ENCODE measurements at places on chromosomes 16 and 17.

GRCh38 chr16:15980329-15980728 is 30.9 kb downstream of the ABCC1 start:
- no peak for DNase-seq

DNA sequence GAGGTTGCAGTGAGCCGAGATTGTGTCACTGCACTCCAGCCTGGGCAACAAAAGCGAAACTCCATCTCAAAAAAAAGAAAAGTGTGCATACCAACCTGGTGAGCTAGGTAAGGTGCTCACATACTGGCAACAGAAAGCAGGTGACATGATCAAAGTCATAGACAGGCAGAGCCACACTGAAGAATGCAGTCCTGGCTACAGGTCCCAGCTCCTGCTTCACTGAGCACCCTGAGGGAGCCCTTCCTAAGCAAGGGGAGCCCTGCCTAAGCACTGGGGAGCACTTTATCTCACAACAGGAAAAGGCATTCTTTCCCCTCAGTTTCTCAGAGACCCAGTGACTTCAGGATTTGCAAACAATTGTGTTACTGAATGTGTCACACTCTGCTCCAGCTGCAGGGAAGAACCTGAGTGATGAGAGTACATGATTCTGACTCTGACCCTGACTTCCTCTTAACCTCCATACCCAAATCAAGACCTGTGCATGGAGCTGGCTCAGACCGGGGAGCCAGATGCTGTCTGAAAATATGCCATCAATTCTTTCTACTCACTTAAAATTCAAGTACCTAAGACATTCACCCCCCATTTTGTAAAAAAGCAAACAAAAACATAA is 40.5 kb downstream of the ANKRD11 start:
- no peak for DNase-seq

DNA sequence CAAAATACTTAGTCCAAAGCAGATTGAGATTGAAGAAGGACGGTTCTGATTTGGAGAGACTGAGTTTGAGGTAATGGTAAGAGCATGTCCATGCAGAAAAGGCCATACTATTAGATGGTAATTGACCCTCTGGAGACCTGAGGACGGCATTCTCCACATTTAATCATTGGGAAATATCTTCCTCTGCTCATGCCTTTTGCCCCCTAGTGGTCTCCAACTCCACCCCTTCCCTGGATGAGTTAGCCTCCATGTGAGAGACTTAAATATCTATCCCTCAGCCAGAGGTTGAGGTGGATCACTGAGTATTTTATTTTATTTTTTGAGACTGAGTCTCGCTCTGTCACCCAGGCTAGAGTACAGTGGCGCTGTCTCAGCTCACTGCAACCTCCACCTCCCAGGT is 10.4 kb upstream of the OR3A1 start:
- no peak for DNase-seq

DNA sequence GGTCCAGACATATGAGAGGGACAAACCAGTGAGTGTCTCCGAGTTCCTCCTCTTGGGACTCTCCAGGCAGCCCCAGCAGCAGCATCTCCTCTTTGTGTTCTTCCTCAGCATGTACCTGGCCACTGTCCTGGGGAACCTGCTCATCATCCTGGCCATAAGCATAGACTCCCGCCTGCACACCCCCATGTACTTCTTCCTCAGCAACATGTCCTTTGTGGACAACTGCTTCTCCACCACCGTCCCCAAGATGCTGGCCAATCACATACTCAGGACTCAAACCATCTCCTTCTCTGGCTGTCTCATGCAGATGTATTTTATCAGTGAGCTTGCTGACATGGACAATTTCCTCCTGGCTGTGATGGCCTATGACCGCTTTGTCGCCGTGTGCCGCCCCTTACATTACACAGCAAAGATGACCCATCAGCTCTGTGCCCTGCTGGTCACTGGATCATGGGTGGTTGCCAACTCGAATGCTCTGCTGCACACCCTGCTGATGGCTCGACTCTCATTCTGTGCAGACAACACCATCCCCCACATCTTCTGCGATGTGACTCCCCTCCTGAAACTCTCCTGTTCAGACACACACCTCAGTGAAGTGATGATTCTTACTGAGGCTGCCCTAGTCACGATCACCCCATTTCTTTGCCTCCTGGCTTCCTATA is 19.2 kb downstream of the ZNF200 start:
- no peak for DNase-seq

DNA sequence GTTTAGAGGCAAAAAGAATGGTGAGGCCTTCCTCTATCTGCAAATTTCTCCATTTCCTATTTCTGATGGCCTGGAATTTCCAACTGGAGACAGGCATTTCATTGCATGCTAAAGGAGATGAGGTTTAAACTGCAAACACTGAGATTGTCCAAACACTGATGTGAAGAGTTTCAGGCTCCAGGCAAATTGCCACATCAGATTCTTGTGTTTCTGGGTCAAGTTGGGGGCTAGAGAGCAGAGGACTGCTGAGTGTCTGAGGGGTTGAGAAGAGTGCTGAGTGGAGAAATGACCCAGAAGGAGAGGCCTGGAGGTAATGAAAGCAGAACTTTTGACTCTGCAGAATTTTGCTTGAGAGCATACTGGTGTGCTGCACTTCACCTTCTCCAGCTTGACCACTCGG is 216.7 kb upstream of the MPHOSPH6 start:
- no peak for DNase-seq

GRCh38 chr16:72810480-72810879 is 237.4 kb downstream of the ZFHX3 start:
- DNase-seq: no peak

- DNase-seq: no peak
Measured at GRCh38 chr17:68783861-68784260, 171.3 kb downstream of the ABCA8 start.

DNA sequence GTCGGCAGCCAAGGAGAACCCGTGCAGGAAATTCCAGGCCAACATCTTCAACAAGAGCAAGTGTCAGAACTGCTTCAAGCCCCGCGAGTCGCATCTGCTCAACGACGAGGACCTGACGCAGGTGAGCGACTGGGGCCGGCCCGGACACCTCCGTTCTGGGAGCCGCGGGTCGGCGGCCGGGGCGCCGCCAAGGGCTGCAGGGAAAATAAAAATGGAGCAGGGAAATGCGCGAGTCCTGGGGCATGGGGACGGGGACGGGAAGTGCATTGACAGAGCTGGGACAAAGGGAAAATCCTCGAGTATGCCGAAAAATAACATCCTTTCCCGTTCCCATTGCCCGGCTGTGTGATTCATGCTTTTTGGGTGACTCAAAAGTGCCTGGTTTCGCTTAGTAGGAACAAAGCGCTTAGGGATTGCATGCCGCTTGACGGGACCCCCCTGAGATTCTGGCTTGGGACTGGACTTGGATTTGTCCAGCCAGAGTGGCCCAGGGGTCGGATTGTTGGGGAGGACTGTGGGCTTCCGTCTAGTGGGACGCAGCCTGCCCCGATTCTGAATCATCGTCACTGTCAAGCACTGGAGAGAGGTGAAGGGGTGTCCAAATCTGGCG is 699 bp downstream of the MPRIP start:
- no peak for DNase-seq

DNA sequence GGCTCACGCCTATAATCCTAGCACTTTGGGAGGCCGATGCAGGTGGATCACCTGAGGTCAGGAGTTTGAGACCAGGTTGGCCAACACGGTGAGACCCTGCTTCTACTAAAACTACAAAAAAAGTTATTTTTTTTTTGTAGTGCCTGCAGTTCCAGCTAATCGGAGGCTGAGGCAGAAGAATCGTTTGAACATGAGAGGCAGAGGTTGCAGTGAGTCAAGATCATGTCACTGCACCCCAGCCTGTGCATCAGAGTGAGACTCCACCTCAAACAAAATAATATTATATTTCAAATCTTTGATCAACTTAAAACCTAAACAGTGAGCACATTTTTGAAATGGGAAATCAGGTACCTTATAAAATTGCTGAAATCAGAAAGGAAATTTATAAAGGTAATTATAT is 36.5 kb downstream of the NCOR1 start:
- no peak for DNase-seq

DNA sequence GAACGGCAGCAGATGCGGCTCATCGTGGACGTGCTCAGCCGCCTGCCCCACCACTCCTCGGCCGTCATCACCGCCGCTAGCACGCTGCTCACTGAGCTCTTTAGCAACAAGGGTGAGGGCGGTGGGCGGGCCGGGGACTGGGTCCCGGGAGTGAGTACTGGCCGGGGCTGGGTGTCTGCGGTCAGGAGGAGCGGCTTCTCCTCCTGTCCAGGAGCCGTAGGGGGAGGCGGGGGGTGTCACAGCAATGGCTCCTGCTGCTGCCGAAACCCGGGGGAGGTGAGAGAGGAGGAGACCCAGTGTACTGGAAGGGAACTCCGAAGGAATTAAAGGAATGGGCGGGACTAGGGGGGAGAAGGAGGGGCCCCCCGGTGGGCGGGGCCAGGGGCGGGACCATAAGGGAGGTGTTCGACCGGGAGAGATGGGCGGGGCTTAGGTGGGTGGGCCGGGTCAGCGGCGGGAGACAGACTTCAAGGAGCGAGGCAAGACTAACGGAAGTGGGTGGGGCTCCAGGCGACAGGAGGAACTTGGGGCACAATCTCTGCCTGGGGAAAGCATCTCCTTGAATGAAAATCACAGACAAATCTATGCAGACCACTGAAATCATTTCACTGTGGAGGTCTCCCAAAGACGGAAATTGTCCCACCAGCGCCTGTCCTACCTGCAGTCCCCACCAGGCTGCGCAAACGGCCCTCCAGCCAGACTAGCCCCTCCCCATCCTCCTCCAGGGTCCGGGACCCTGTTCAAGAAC is 2.4 kb downstream of the NAGS start:
- DNase-seq: peak; percentile 92

- DNase-seq: no peak
Measured at GRCh38 chr16:49651996-49652395, 203.9 kb downstream of the ZNF423 start.

GRCh38 chr16:86828653-86829052 is 250.3 kb downstream of the FOXL1 start:
- DNase-seq: no peak
